Kidney epithelial cell (primary cell): ENCODE measurements at places on chromosomes 3 and 15. TPM values are rescaled to one million over a fixed set of nuclear protein-coding genes. Genes with fewer than 3 reads are reported as not detected.
A peak's percentile ranks its signal among the peaks of the same experiment; 100 is the strongest.

DNA sequence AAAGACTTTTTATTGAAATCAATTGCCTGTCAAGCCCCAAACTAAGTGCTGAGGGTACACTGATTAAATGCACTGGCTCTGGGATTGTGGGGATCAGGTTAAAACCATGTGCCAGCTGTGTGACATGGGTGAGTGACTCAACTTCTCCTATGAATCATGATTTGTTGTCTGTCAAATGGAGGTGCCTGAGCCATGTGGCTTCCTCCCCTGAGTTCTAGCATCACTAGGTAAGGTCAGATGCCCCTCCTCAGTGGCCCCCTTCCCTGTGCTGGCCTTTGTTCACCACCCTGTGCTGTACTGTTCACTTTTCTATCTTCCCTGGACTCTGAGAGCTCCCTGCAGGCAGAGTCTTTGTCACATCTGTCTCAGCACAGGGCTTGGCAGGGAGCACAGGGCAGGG lies 43.6 kb upstream of the ATP2B2 start:
- no peak for DNase-seq

Gene TTLL13
- total RNA-seq, result 0.41 TPM in 1 of 2 replicates, not detected in the other

DNA sequence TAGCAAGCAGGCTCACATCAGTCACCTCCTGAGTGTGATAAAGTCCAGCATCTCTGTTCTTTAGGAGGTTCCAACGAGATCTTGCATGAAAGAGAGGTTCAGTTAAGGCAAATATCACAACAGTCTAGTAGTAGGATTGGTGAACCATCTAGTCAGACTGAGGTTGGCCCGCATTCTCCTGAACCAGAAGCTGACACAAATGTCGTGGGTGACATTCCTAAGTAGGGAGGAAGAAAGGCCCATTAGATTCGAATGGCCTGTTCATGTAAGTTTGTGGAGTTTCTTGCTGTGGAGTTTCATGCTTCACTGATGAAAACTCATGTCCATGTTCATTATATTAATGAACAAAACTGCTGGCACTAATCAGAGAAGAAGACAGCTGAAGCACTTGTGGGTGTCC lies 66.7 kb upstream of the XCR1 start:
- no peak for DNase-seq

DNA sequence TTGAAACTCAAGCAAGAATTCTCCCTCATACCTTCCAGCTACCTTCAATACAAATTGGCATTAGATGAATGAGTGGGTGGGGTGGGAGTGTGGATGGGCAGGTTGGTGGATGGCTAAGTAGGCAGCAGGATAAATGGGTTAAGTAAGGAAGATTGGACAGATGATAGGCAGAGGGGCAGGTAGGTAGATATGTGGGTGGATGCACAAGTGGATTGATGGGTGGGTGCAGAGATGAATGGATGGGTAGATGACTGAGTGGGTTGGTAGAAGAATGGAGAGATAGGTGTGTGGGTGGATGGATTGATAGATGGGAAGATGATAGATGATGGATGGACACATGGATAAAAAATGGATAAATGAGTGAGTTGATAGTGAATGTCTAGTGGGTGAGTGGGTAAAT lies 27.6 kb downstream of the VIPR1 start:
- DNase-seq, result no peak

GRCh38 chr3:33134026-33134625 lies 20.3 kb downstream of the CRTAP start:
- DNase-seq, result peak; percentile 5

Gene SRP14
- 260 and 309 TPM in 2 replicates for total RNA-seq

DNA sequence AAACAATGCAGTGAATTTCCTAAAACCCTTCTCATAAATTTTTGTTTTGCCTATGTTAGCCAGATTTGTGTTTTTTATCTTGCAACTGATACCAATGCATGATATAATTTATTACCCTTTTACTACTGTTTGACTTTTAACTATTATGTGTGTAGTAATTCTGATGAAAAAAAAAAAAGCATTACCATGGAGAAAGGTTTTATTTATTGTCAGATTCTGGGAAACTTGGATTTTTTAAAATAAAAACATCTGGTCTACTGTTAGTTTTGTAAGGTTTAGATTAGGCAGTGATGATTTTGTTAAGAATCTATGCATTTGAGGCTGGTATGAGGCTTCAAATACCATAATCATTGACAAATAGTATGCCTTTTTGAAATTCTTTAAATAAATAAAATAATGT lies 470.4 kb upstream of the ROBO1 start:
- DNase-seq, result no peak

DNA sequence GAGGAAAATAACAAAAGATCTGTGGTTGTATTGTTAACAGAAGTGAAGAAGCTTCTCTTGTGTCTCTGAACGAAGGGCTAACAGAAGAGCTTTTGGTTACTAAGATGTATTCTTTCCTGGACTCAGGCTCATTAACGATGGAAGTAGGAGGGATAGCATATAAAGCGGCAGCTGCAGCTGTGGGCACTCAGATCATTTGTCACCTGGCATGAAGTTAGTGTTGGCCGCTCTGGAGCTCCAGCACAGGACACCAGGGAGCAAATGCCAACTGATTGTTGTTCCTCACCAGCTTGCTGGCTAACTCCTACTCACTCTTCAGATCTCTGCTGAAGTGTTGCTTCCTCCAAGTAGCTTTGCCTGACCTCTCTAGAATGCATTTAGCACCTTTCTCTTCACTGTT lies 15.5 kb upstream of the SLITRK3 start:
- DNase-seq, result no peak

GRCh38 chr3:126784254-126784653 lies 80.2 kb downstream of the CHCHD6 start:
- DNase-seq, result no peak

Gene ADCY5
- total RNA-seq, result 0.67 and 1.5 TPM in 2 replicates

DNA sequence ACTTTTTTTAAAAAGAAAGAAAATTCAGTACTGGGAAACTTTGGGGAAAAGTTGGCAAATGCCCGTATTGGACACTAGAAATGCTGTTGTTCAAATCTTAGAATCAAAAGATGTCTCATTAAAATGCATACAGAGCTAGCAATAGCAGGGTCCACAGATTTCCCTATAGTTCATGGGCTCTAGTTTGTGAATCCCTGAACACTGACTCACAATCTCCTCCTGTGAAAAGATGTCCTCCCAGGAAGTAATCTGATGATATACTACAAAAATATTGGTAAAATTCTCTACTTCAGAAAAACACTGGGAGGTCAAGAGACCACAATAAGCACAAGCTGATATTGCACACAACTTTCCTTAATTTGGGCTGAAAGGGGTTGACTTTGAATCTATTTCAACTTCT lies 568.4 kb upstream of the ZNF385D start:
- DNase-seq, result no peak

- no peak for DNase-seq
These were observed 99.7 kb upstream of the PLXNA1 start for GRCh38 chr3:126883241-126883640.

GRCh38 chr3:8793242-8793641 lies 23.8 kb upstream of the OXTR start:
- peak; percentile 73 for DNase-seq

Gene CFAP100
- not detected in 2 replicates for total RNA-seq

GRCh38 chr3:41650406-41650805 lies 311.5 kb downstream of the ULK4 start:
- no peak for DNase-seq

Gene PFKFB4
- total RNA-seq, result 22.4 and 24.1 TPM in 2 replicates

DNA sequence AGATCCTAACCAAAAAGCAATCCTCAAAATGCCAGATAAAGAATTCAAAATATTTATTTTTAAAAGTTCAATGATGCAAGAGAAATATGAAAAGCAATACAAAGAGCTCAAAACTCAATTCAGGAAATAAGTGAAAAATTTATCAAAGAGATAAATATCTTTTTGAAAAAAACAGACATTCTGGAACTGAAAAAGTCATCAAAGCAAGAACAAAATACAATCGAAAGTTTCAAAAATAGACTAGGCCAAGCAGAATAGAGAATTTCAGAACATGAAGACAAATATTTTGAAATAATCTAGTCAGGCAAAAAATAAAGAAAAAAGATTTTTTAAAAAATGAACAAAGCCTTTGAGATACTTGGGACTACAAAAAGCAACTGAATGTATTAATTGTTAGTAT lies 83.4 kb upstream of the STT3B start:
- no peak for DNase-seq

Gene ZNF620
- 6.2 and 10.8 TPM in 2 replicates for total RNA-seq
